ENCODE measurements at places on chromosomes 4 and X.

- DNase-seq = no peak
Measured at GRCh38 chr4:139367421-139368090, 65.3 kb upstream of the NDUFC1 start.

GRCh38 chr4:96166806-96167205 lies 326.9 kb downstream of the PDHA2 start:
- DNase-seq = no peak

DNA sequence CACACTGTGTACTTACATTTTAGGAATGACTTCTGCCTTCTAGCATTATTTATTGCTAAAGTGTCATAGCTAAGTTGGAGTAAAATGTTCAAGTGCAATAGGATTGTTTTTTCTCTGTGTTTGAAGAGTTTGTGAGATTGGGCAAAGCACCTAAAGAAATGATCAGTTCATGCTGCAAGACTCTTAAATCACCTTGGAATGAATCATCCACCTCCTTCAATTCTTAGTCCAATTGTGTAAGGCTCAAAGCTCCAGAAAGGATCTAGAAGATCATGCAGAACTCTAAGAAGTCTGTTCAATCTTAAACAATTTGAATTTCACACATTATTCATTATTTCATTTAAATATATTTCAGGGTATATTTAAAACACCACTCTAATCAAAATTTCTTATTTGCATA lies 137.1 kb downstream of the AMELX start:
- no peak for DNase-seq

DNA sequence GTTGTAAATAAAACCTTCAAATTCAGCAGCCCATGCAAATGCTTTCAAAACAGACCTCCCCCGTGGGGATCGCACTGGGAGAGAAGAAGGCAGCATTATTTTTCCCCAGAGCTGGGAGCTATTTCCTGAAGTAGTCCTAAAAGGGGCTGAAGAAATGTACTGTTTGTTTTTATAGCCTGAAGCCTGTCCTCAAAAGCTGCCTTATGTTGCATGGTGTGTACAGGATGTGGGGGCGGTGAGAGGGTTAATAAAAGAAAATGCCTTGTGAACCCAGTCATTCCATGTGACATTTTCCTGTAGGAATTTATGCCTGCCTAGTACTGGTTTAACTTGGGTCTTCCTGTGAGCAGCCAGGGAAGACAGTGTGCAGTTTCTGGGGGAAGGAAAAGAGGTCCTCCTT lies 144.1 kb downstream of the SOWAHB start:
- DNase-seq = no peak

- peak; percentile 17 for DNase-seq
Measured at GRCh38 chr4:88283661-88284438, 511 bp downstream of the PPM1K start.

DNA sequence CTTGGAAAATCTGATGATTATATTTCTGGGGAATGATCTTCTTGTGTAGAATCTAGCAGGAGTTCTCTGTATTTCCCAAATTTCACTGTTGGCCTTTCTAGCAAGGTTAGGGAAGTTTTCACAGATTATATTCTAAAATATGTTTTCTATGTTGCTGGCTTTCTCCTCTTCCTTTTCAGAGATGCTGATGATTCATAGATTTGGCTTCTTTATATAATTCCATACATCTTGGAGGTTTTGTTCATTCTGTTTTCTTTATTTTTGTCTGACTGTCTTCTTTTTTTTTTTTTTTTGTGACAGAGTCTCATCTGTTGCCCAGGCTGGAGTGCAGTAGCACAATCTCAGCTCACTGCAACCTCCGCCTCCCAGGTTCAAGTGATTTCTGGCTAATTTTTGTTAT lies 957.9 kb upstream of the SLIT2 start:
- DNase-seq = no peak

- no peak for DNase-seq
Measured at GRCh38 chr4:84568496-84568895, 14.4 kb upstream of the CDS1 start.

DNA sequence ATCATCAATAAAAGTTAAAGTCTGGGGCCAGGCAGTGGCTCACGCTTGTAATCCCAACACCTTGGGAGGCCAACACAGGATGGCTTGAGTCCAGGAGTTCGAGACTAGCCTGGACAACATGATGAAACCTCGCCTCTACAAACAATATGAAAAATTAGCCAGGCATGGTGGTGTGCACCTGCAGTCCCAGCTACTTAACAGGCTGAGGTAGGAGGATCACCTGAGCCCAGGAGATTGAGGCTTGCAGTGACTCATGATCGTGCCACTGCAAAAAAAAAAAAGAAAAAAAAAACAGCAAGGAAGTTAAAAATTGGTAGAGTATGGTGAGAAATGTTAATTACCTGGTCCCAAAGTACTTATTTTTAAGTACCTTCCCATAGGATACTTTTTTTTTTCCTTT lies 27.5 kb downstream of the FBXW7 start:
- no peak for DNase-seq

DNA sequence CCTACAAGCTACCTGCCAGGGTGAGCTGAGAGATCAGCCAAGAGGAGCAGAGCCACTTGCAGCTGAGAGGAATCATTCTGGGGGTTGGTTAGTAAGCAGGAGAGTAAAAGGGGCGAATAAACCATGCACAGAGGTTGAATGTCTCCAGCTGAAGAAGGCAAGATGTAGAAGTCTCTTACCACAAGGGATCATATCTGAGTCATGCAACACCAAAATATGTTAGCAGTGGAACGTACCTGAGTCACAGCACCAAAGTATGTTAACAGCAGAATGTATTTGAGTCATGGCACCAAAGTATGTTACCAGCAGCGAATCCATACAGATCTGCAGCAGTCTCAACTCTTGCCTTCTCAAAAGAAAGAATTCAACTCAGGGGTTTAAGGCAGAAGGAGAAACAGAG lies 29.9 kb downstream of the C4orf51 start:
- DNase-seq = no peak

- no peak for DNase-seq
Measured at GRCh38 chr4:31442236-31442635, 722.1 kb downstream of the PCDH7 start.

DNA sequence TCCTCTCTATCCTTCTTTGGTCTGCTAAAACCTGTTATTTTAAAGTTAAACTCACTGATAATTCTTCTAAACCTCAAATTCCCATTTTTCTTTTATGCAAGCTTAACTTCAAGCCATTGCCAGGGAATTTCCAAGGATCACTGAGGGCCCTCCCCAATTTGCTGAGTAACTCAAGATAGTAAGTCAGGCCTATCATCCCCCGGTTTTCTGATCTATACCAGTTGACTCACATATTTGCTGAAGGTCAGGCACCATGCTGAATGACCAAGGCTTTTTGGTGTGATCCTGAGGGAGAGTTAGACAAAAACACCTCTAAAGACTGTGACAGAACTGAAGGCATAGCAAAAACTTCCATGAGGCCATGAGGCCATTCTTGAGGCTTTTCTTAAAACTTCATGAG lies 1301.9 kb downstream of the PCDH7 start:
- no peak for DNase-seq

DNA sequence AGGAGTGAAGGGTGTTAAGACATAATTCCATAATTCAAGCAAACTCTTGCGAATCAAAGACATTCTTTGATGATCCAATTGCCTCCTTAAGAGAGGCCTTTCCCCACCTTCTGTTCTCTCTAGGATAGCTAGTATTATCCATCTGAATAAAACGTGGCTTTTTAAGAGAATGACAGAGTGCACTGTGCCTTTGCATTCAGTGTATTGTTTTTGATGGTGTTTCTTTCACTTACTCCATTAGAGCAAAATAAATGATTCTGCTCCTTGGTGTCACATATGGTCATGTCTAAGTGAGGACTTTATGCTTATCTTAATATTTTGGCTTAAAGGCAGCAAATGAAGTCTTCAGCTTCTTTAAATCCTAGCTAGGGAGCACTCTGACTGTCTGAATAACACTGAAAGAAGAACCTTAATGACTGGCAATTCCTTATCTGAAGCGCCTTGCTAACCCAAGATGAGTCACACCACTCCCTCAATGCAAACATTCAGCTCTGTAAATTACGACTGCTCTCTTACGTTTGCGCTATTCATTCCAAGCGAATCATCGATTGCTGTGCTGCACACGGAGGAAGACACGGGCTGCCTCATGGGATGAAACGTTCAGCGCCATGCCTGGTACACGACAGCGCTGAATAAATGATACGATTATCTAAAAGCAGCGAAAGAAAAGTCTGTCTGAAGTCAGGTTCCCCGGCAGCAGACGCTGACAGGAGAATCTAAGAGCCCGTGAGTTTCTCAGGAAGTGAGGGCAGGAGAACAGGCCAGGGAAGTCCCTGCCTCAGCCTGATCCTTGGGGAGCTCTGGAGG lies 35.1 kb upstream of the GEMIN8 start:
- DNase-seq = no peak

DNA sequence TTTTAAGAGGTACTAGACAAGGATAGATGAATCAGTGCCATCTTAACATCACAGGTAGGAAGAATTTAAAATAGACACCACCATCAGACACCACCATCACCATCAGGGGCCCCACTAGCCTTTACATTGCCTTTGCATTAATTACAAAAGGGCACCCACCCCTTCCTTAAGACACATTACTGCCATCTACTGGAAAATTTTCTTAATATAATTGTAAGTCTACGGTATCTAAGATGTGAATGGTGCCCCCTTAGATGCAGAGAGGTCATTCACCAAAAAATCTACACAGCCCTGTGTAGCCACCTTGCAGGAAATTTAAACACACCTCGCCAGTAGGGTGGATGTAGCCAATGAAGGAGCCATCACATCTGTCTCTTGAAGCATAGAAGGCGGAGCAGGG lies 184.1 kb downstream of the MID1IP1 start:
- DNase-seq = no peak

GRCh38 chr4:55247521-55247920 lies 98.5 kb upstream of the SRD5A3 start:
- DNase-seq = no peak

DNA sequence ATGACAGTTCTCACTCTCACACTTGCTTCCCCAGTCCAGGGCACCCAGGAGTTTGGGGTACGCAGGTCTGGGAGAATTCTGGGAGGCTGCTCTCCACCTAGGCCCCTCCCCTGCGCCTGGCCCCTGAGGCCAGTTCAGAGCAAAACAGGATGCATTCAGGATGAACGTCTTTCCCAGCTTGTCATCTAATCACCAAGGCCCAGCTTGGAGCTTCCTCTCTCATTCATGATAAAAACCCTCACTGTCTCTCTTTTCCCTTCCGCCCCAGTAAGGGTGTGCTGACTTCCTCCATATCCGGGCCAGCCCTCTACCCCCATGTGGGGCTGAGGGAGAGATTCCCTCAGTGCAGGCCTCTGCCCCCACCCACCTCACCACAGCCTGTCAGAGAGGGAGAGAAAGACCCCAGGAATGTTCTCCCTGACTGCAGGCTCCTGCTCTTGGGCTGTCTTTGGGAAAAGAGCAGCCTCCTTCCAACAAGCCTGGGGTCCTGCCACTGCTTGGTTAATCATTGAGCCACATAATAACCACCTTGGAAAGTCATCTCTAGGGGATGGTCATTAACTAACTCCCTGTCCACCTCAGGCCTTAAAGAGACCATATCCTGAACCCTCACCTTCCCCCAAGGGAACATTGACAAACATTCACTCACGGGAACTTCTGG lies 50.1 kb downstream of the STARD8 start:
- no peak for DNase-seq

GRCh38 chrX:15686818-15687685 lies 22.4 kb upstream of the CLTRN start:
- peak; percentile 26 for DNase-seq

DNA sequence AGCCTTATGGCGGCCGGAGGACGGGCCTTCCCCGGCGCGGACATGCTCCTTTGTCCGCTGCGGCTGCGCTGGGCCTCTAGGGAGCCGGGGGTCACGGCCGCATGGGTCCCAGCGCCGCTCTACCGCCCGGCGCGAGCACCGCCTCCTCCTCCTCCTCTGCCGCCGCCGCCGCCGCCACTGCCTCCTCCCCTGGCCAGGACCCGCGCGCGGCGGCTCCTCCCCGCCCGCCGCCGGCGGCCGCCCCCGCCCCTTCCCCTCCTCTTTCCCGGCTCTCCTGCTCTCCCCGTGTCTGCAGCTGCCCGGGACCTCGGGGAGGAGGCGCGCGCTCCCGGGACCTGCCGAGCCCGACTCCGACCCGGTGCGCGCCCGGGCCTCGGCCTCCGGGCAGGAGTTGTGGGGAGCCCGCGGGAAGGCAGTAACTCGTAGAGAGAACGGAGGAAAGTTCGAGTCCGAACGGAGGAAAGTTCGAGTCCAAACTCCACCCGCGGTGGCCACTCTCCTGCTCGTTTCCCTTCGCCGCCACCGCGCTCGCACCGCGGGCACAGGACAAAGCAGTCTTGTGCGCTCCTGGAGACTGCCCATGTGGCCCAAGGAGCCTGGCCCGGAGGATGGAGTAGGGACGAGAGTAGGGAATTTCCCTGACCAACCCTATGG lies at the start of gene ADGRA3:
Gene ADGRA3 (minus strand): TSS at position 179 of the 654 bp plus-strand sequence. CDS start 282 bp downstream, outside the sequence.
- peak; percentile 13 for DNase-seq

GRCh38 chr4:27973056-27973455 lies 1112.4 kb downstream of the STIM2 start:
- DNase-seq = no peak

DNA sequence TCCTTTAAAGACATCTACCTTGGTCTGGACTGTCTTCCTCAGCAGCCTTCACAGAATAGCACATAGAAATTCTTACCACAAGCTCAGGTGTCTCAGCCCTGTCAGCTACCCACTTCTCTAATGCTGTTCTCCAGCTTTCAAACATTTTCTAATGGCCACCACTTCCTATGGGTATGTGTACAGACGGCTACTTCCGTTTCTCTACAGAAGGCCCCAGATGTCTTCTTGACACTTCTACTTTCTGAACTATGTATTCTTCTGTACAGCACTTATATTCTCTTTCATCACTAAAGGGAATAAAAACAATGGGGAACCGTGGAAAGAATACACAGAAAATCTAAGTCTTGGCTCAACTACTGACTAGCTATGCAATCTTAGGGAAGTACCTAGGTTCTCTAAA lies 13.3 kb downstream of the OPHN1 start:
- no peak for DNase-seq

DNA sequence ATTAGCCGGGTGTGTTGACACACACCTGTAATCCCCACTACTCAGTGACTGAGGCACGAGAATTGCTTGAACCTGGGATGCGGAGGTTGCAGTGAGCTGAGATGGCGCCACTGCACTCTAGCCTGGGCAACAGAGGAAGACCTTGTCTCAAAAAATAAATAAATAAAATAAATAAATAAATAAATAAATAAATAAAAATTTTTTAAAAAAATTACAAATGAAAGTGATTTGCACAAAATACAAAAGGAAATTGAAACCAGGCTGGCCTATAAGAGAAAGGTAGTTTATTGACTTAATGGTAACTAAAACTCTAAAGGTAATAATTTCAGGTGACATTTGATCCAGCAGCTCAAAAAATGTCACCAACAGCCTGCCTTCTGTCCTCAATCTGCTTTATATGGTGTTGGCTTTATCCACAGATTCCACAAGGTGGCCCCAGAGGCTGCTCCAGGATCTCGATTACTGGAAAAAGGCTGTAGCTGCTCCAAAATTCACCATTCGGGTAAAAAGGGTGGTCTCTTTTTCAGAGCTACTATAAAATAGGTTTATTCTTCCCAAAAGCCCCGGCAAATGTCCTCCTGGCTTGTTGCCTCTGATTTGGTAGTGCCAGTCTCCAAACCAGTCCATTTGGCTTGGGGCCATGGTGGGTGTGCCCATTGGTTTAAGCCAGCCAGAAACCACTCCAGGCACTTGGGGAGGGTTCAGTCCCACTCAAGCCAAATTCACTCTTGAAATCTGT lies 61.4 kb upstream of the TRIM2 start:
- DNase-seq = peak; percentile 10

GRCh38 chr4:6050551-6050950 lies 32.3 kb upstream of the C4orf50 start:
- no peak for DNase-seq

- no peak for DNase-seq
Measured at GRCh38 chrX:132664273-132664672, 175.4 kb upstream of the MBNL3 start.

All from activated CD8-positive, alpha-beta memory T cell treated with anti-CD3 and anti-CD28 coated beads for 1 hour (primary cell).